ENCODE measurements at places on chromosomes 1 and 21.
A peak's percentile ranks its signal among the peaks of the same experiment; 100 is the strongest.

DNA sequence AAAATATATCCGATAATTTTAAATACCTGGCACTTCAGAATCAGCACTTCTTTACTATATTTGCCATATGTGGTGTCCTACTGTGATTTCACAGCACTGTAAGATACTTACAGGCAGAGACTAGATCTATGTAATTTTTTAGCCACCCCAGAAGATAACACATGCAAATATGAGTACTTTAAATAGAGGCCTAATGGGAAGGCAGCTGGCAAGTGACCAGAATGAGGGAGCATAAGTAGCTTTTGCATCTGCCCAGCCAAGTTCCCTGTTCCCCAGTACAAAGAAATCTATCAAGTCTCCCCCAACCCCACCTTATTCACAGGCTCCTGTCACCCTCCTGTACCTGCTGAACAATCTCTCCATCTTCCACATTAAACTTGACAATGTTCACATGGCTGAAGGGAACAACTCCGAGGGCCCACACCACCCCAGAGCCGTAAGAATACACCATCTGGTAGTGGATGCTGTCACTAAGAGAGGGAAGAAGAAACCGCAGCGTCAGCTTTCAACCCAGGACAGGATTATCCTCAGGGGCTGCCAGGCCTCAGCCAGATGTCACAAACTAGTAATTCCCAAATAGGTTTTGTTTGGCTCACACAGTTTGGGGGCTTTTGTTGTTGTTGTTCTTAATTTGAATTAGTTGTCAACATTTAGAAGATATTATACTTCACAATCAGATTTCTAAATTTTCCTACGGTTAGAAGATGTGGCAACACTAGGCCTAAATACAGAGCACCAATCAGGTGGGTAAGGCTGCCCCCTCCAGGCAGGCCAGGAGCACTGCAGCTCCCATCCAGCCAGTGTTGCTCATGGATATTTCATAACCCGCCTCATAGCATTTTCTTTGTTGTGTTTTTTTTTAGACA lies 10.4 kb downstream of the EMC1 start:
- peak; percentile 23 for DNase-seq

DNA sequence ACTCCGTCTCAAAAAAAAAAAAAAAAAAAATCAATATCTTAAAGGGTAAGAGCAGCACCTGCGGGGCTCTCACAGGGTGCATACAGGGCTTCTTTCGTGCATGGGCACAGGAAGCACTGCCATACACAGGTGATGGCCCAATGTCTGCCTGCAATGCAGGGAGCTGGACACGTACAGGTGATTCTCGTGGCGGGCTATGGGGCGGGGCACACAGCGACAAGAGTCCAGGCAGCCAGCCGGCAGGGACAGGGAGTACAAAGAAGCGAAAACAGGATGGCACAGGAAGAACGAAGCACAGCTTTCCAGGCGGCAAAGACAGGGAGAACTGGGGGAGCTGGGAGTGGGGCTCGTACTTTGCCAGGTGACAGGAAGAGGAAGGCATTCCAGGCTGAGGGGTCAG lies 1.6 kb downstream of the KIF17 start:
- DNase-seq, result no peak

GRCh38 chr1:153352523-153352922 lies 3.9 kb upstream of the PGLYRP4 start:
- DNase-seq, result peak; percentile 46

GRCh38 chr1:16276302-16277030 lies 39.5 kb upstream of the CPLANE2 start:
- DNase-seq, result no peak

GRCh38 chr1:165883056-165883455 lies 55.6 kb downstream of the UCK2 start:
- DNase-seq, result no peak

DNA sequence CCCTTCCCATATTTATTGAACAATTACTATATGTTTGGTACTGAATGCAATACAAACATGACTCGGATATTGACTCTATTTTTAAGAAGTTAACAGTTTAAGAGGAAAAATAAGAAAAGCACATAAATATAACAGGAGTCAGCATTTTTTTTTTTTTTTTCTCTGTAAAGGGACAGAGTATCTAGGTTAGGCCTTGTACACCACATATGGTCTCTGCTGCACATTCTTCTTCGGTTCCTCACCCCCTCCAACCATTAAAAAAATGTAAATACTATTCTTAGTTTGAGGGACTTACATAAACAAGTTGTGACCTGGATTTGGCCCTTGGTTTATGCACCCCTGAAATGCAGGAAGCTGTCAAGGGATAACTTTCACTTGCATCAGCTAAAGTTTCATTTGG lies 40.4 kb downstream of the PHC2 start:
- DNase-seq, result no peak

DNA sequence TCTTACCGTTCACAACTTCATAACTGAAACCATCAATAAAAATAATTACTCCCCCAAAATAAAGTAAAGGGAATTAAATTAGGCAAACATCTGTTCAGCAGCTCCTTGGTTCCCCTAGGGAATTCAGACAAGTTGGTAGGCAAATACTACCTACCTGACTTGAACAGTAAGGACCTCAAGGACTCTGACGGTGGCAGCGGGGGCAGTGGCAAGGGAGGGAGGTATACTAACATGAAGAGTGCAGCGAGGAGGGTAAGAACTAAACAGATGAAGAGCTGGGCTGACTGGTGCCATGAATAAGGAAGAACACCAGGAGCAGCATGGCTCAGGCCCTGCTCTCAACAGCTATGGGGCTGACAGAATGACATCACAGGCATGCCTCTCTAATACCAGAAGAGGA lies 33.1 kb downstream of the MTOR start:
- DNase-seq, result no peak

DNA sequence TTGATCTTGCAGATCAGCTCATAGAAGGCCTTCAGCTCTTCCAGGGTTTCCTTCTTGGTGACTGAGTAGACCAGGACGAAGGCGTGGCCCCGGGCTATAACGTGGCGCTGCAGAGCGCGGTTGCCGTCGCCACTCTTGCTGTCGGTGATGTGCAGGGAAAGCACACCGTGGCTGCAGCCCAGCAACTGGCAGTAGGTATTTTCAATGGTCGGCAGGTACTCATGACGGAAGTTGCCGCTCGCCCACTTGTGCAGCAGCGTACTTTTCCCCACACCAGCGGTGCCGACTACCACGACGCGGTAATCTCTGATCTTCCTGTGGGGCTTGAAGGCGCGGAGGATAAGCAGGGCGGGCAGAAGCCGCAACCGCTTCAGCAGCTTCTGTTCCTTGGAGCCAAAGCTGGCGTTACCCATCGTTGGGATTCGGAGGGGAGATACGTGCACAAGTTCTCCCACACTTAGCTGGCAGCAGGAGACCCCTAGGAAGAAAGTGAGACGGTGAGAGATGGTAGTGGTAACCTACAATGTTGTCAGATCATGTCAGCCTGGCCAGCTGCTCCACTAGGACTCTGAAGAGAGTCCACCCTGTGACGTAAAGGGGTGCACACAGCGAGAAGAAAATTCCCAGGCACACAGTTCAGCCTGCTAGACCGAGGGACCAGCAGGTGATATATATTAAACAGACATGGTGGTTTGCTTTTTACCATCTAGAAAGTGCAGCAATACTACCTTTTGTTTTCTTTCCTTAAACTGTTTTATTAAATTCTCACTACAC lies 3.4 kb downstream of the DIRAS3 start:
- no peak for DNase-seq

- no peak for DNase-seq
Measured at GRCh38 chr1:9883585-9884449, 26.3 kb downstream of the CTNNBIP1 start.

DNA sequence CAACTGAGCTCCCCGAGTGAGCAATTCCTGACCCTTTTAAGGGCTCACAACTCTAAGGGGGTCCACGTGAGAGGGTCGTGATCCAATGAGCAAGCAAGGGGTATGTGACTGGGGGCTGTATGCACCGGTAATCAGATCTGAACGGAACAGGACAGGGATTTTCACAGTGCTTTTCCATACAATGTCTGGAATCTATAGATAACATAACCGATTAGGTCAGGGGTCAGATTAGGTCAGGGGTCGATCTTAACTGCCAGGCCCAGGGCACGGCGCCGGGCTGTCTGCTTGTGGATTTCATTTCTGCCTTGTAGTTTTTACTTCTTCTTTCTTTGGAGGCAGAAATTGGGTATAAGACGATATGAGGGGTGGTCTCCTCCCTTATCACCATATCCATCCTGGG lies 30.7 kb upstream of the OPRD1 start:
- DNase-seq, result no peak

- no peak for DNase-seq
Measured at GRCh38 chr1:84861516-84861915, 31.5 kb downstream of the LPAR3 start.

DNA sequence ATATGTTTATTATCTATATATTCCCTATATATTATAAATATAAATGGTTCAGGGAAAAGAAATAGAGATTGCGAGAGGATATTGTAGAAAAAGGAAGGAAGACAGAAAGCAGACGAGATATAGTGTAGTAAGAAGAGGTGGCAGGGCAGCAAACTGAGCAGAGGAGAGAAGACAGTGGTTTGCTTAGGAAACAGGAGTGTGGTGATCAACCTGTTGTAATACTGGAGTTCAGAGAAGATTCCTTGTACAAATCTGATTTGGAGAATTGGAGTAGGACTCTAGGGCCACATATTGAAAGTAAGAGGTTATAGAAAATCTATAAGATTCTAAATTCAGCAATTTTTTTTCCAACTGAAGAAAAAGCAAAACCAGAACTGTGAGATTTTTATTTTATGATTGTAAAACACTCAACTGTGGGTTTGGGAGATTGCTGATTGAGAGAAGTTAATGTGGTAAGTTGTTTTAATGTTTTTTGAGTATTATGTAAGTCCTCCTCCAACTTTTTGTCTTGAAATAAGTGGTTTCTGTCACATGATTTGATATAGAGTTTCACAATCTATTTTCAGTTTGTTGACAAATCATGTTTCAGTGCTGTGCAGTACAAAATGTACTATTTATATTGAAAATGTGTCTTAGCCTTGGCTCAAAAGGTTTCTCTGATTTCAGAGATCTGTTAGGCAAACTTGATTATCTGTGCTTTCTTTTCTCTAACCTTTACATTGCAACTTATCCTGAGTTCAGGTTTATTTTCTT lies 9.6 kb upstream of the AMY2B start:
- DNase-seq, result no peak

DNA sequence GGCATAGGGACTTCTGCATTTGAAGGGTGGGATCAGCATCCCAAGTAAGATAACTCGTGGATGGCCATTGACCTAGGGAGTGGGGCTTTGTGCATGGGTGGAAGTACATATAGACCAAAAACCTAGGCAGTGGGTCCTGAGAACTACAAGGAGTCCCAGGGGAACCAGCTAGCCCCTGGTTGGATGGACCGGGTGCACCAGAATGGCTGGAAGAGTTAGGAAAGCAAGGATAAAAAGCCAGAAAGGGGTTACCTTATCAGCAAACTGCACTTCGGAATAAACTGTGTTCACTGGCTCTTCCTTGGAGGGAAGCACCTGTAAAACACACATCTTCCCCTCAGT lies 26.6 kb upstream of the SLAMF6 start:
- no peak for DNase-seq

GRCh38 chr1:207306603-207307002 lies 14.9 kb upstream of the CD55 start:
- no peak for DNase-seq

GRCh38 chr1:172990598-172991215 lies 60.0 kb downstream of the TNFSF18 start:
- no peak for DNase-seq

- no peak for DNase-seq
Measured at GRCh38 chr1:205596876-205597275, 34.9 kb downstream of the ELK4 start.

GRCh38 chr1:6577831-6578525 lies 1.8 kb upstream of the ZBTB48 start:
- DNase-seq, result no peak

DNA sequence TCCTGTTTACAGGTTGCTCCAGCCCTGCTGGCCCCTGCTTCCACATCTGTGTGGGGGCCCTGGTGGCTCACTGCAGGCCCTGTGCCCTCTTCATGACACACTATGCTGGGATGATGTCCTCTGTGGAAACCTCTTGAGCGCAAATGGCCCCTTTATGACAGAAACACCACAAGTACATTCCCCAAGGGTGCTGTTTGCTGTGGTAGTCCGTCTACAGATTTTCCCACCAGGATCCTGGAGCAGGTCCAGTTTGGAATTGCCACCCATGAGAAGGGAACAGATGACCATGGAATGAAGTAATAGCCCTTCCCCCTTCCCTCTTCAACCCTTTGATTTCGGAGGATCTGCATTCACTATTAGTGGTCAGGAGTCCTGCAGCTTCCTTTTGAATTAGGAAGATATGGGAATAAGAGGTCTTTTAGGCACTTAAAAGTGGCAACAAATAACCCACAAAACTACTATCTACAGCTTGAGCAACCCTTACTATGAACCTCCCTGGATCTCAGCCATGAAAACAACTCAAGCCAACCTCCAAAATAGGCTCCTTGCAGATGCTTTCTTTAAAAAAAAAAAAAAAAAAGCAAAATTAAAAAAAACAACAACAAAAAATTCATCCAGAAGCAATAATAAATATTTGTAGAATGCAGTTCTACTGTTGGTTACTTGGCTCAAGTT lies 121.9 kb upstream of the TSPAN2 start:
- no peak for DNase-seq

DNA sequence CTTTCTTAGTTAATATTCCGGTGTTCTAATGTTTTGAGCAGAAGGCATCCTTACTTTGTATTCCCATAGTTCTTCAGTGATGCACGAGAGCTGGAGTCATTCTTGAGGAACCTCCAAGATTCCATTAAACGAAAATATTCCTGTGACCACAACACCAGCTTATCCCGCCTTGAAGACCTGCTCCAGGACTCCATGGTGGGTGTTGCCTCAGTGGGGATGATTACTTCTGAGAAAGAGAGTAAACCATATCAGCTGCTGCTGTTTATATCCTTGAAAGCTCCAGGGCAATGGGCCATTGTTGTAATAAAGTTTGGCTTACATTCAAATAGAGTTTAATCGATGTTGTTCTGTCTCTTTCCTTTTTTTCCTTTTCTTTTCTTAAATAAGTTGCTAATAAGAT lies 93.1 kb downstream of the MACF1 start:
- DNase-seq, result no peak

DNA sequence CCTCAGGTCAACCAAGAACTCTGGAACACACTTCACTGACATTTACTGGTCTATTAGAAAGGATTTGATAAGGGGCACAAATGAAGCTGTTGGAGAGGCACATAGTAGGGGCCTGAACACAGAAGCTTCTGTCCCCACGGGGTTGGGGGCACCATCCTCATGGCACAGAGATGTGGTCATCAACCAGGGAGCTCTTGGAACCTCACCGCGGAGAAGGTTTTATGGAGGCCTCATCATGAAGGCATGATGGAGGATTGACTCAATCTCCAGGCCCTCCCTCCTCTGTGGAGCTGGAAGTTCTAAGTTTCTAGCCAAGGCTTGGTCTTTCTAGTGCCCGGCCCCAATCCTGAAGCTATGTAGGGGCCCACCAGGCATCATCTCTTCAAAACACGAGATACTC lies 23.6 kb downstream of the MX1 start:
- DNase-seq, result no peak

DNA sequence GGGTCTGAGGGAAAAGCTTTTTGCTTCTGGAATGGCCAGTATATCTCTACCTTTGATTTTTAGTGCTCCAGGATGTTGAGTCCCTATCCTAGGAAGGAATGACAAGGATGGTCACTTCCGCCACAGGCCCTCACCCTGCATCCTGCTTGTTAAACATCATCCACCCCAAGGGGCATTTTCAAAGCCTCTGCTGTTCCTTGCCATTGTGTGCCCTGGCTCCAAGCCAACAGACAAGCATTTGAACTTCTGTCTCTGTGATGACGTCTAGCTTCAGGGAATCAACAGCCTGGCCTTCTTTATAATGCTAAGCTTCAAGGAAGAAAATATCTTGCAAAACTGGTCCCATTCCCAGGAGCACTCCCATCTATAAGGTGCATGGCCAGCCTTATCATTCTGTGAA lies 12.3 kb upstream of the JAM2 start:
- DNase-seq, result no peak

GRCh38 chr1:152165286-152166077 lies 6.5 kb upstream of the RPTN start:
- no peak for DNase-seq

All from activated naive CD4-positive, alpha-beta T cell (primary cell).